ENCODE measurements at places on chromosomes 3 and 15.

DNA sequence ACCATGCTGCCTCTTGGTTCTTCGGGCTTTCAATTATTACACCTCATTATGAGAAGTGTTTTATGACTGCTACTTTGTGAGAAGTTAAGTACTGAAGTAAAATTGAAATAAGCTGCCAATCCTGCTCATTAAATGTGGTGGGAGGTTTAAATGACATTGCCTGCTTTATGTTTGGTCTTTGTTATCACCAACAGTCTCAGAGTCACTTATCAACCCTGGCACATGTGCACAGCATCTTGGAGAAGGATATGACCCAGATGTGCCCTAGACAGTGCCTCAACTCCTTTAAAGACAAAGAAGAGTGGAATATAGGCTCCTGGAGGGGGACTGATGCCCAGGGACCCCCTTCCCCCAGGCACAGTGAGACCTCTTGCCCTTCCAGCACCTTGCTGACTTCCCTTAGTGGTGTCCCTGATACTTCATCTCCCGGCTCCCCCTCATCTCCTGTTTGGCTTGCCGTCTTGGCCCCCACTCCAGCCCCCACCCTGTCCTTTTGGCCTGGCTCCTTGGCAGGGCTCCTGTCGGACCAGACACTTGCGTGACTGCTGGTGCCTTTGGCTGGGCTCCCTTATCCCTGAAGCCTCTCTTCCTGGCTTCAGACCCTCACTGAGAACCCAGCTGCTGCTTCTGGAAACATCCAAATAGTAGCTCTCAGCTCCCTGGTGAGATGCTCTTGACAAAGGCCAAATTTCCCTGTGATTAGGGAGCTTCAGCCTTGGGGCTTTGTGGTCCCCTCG, 39.8 kb downstream of the ARHGAP31 start:
- no peak for DNase-seq

DNA sequence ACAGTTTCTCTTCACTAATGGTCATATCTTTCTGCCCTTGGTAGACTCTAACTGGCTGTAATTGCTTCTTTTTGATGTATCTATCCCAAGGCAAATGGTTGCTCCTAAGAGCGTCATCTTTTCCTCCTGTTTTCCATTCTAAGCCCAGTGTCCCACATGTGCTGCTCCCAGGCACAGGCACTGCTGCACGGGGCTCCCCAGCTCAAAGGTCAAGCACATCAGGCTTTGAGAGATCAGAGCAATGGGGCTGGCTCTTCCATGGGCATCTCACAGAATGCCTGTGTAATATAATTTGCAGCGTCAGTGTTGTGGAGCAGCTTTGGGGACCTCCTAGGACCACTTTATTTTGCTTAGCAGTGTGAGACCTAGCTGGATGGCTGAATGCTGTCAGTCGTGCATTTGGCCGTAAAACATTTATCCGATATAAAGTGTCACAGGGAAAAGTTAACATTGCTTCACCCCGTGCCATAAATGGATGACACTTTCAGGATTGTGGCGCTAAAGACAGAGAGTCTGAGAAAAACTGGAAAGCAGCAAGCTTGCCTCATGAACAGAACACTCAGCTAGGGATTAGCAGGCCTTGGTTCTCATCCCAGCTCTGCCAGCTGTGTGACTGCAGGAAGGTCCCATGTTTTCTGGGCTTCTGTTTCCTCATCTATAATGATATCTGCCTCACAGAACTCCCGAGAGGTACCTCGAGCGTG, 277.5 kb upstream of the TBL1XR1 start:
- DNase-seq: no peak

DNA sequence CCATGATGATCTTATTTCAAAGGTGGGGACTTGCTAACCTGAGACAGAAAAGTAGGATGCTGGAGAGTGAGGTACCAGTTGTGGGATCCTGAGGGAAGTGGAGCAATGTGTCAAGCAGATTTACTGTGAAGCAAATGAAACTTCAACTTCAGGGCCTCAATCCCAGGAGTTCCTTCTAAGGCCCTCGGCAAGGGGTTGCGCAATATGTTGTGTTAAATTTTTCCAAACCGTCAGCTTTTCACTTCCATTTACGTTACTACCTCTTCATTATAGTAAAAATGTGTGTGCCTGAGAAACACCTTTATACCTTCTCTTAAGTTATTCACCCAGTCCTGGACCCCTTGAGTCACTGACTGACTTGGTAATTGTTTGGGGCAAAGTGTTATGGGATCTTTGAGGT, 42.5 kb upstream of the KCNH8 start:
- DNase-seq: no peak

DNA sequence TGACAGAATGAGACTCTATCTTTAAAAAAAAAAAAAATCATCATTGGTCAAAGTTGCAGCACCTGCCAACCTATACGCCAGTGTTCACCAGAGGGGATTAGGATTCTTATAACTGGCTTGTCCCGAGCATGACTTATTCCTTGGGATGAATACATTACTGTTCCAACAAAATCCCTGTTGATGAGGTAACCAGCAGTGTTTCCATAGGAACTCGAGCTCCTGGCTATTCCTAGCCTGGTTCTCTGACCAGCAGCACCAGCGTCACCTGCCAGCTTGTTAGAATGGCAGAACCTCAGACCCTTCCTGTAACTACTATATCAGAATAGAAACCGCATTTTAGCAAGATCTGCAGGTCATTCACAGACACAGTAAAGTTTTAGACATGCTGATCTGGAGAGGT, 364.4 kb downstream of the PTPRG start:
- no peak for DNase-seq
